ENCODE measurements at places on chromosomes 16 and 17.

- DNase-seq, result no peak
Measured at GRCh38 chr17:13413001-13413400, 188.7 kb downstream of the HS3ST3A1 start.

GRCh38 chr17:38730526-38731379 lies 612 bp downstream of the CISD3 start:
- no peak for DNase-seq

DNA sequence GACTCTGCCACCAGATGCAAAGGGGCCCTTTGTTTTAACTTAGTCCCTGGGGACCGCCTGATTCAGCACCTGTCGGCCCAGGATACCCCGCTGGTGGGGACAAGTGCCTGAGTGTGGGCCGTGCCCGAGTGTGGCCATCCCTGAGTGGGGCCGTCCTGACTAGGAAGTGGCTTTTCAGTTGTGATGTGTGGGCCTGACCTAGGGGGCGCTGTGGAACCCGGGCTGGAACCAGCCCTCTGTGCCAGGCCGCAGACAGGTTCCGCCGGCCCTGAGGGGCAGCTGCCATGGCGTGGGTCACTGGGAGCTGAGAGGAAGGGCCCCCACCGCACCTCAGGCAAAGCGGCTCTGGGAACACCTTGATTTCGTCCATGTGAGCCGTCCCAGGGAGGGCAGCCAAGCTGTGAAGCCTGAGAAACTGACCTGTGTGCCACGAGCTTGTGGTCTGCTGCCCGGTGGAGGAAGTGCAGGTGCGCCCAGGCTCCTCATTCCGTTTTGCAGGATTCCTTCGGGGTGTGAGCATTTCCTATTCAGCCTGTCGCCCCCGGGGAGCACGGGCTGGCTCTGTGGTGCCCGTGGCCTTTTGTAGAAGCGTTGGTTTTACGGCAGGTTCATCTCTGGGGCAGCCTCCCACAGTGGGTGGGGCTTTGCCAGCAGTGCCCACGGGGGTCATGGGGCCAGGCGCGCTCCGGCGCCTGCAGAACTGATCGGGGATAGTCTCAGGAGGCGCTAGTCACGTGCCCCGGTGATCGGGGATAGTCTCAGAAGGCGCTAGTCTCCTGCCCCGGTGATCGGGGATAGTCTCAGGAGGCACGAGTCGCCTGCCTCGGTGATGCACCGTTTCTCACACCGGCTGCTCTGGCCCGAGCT lies 5.3 kb downstream of the RPL13 start:
- no peak for DNase-seq

DNA sequence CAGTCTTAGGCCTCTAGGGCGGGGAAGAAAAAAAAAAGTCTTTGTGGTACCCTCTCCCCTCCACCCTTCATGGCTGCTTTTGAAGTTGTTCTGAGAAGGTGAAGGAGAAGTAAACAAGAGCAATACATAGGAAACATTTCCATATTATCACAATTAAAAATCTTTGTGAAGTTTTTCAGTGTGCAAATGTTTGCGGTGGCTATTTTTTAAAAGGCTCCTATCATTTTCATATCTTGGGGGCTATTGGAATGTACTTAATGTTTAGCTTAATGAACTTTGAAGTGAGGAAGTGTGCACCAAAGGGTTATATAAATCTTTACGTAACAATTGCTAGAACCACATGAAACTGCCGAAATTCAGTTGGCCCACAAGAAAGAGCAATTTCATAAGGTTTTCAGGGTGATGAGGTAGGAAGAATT lies 7.6 kb downstream of the NOL11 start:
- no peak for DNase-seq

DNA sequence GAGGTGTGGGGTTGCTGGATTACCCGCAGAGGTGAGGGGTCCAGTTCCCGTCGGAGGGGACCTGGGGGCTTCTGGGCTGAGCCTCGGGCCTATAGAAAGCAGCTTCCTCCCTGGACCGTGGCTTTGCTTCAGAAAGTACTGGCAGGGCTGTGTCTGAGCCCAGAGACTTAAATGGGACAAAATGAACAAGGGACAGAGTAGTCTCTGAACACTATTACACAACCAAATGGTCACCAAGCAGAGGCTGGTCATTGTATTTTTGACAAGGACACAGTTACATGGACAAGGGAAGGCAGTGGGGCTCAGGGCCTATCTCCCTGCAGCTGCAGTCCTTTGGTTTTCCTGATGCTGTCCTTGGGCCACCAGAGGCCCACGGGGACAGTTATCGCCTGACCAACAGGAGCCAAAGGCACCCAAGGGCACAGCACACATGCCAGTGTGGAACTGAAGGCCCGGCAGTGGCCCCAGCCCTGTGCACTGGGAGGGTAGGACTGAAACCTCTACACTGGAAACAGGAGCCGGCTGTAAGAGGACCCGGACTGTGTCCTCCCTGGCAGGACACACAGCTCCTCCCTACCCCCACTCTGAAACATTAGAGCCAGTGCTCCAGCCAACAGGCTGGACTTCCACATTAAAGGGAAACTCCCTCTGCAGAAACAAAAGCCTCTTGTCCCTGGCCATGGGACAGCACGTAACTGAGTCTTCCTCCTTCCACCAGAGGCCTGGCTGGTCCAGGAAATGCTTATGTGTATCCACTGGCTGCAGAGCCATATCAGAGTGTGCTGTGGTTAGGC lies 26.0 kb upstream of the ERN1 start:
- DNase-seq, result no peak

- no peak for DNase-seq
Measured at GRCh38 chr17:45839442-45839841, 5.2 kb upstream of the SPPL2C start.

- no peak for DNase-seq
Measured at GRCh38 chr16:63628812-63629211, 1493.1 kb downstream of the CDH11 start.

GRCh38 chr16:10838621-10839278 lies 20.2 kb upstream of the TVP23A start:
- DNase-seq, result no peak

- DNase-seq, result no peak
Measured at GRCh38 chr17:70168044-70168976, 1.0 kb upstream of the KCNJ2 start.

DNA sequence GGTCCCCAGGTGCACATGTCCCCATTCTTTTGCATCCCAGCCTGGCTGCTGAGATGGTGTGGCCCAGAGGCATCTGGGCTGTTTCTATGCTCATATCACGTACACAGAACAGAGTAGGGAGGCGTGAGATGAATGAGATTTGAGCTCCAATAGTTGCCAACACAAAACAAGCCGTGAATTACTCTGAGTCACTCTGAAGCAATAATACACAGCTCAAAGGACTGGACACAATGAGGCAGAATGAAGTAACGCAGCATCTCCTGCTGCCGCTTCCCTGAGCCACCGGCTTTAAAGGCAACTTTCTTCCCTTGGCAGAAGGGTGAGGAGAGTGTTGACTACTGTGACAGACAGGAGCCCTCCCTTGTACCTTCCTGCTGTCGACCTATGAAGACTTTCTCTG lies 33.9 kb upstream of the CLEC18B start:
- DNase-seq, result no peak

DNA sequence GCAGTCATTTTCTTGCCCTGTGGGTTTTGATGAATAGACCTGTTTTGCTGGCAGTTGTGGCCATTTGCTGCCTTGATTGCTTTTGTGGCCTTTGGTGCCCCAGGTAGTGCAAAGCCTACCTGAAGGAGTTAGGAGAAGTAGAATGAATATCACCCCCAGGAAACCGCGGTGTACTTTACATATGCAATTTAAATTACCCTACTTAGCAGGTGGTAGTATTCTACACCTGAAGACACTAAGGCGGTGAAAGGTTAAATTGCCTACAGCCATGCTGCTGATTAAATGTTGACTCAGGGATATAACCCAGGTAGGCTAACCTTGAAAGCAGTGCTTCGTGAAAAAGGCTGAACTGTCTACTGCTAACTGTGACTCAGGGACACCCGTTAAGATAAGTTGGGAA lies 27.2 kb upstream of the WWOX start:
- no peak for DNase-seq

GRCh38 chr17:4956493-4957061 lies 5.7 kb downstream of the ENO3 start:
- no peak for DNase-seq

DNA sequence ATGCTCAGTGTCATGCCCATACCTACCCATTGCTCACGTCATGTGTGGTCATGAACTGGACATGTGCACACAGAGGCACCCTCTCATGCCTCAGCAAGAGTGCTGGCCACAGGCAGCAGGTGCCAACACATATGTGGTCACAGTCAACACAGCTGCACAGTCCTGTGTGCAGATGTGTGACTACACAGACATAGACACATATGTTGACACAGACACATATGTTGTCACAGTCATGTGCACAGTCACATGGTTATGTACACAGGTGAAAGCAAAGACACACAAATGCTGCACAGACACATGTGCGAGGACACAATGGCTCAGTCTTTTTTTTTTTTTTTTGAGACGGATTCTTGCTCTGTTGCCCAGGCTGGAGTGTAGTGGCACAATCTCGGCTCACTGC lies 11.3 kb downstream of the SLC4A1 start:
- no peak for DNase-seq

- no peak for DNase-seq
Measured at GRCh38 chr17:48613862-48614694, 1.0 kb downstream of the HOXB8 start.

Data from activated CD4-positive, CD25-positive, alpha-beta regulatory T cell treated with anti-CD3 and anti-CD28 coated beads, Interleukin-2, amount 50 U/mL, for 16 hours (primary cell).